ENCODE measurements at places on chromosomes 2 and 18.

GRCh38 chr2:23926290-23926749 lies 603 bp downstream of the ATAD2B start:
- DNase-seq = peak; percentile 47

DNA sequence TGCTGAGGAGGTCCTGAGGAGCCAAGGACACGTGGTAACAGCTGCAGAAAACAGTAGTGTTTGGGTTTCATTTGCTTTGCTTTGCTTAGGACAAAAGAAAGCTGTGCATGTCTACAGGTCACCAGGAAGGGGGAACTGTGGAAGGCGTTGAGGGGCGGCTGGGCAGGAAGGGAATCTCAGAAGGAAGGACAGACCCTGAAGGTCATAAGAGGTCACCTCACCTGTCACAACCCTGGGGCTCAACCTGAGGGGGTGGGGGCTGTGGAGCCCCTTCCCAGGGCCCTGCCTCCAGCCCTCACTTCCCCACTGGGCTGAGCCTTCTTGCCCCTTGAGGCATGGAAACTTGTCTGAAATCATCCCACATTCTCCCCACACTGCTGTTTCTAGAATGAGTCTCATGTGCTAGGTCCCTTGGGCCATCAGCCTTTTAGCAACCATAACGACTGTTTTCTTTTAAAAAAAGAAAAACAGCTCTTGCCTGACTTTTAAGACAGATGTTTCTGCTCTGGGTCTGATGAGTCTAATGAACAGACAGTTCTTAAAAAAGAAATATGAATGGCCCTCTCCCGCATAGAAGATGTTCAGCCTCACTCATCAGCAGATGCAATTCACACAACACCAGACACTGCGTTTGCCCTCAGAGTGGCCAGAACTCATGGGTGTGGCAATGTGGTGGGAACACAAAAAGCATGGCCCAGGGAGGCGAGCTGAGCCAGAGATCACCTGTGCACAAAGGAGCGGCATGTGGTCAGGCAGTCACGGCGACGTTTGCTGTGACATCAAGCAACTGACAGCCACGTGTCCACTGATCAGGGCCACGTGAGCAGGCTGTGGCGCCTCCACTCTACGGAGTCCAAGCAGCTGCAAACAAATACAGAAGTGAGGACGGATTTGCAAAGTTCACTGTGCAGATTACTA lies 84.0 kb downstream of the SEPTIN10 start:
- no peak for DNase-seq

DNA sequence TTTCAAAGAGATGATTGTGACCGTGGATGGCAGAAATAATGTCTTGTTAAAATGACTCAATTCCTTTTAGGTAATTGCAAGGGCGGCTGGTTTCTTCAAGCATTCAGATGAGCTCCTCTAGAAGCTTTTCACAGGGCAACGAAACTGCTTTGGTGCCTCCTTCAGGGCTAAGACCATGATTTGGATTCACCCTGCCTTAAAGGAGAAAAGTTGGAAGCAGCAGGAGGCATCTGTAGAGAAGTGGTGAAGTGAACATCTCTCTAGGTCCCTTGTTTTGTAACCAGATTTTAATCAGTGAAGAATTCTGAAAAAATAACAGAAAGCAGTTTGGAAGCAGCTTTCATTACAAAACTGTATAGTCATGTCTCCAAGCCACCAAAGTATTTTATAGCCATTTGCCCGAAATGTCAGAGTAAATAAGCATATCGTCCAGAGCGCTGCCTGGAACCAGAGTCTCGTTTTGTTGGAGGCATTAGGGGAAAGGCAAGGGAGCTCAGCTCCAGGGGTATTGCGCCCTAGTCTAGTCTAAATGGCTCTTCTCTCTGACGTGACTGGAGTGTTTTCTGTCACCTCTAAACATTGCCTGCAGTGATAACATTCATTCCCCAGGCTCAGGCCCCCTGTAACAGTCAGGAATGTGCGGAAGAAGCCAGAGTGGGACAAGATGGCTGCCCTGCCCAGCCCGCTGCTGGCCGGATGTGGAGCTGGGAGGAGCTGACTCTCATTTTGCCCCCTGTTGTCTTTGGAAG lies 57.8 kb upstream of the ITGB6 start:
- no peak for DNase-seq

DNA sequence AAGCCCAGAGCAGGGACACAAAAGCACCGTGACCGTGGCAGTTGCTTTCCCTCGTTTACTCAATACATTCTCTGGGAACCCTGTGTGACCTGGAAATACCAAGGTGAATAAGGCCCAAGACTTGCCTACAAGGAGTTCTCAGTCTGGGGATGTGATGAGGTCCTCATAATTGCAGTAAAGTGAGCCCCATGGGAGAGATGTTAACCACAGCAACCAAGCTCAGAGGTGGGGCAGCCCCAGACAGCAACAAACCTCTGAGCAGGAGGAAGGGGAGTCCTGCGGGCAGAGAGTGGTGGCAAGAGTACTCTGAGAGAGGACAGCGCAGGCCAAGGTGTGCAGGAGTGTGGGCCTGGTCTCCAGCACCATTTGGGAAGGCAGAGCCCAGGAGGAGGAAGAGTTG lies 91.6 kb downstream of the TTC32 start:
- no peak for DNase-seq

- DNase-seq = no peak
Measured at GRCh38 chr2:150889141-150889540, 372.5 kb downstream of the RBM43 start.

- no peak for DNase-seq
Measured at GRCh38 chr18:45237343-45238098, 377.8 kb upstream of the SLC14A2 start.

DNA sequence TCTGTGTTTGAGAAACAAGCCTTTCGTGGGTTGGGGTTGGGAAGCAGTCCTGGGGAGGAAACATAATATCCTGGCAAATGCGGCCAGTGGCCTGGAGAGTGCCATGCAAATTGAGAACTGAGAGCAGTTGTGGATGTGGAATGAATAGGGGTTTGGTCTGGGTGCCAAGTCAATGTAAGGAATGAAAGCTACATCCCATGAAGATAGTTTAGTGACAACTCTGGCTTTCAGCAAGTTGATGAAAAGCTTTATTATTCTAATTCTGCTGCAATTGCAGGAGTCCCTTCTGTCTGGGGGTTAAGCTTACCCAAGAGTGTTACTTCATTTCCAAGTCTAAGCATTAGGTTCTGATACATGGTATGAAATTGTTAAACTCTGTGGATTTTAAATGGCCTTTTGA lies 771.6 kb downstream of the DPP10 start:
- DNase-seq = no peak

GRCh38 chr2:71571945-71572344 lies 118.6 kb downstream of the DYSF start:
- DNase-seq = no peak

DNA sequence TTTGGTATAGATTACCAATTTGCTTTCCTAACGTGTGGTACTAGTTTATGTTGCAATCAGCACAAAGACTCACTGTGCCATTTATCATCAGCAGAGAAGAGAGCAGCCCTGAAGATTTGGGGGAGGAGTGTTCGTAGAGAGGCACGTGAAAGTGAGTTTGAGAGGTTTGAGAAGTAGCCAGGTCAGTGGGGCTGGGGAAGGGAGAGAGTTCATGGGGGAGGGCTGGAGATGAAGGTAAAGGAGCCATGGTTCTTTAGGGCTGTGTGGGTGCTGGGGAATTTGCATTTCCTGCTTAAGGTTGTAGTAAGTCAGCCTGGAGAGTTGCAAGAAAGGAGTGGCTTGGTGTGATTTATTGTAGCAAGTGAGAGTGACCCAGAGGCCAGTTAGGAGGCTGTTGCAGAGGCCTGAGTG lies 172.1 kb downstream of the NEDD4L start:
- no peak for DNase-seq

DNA sequence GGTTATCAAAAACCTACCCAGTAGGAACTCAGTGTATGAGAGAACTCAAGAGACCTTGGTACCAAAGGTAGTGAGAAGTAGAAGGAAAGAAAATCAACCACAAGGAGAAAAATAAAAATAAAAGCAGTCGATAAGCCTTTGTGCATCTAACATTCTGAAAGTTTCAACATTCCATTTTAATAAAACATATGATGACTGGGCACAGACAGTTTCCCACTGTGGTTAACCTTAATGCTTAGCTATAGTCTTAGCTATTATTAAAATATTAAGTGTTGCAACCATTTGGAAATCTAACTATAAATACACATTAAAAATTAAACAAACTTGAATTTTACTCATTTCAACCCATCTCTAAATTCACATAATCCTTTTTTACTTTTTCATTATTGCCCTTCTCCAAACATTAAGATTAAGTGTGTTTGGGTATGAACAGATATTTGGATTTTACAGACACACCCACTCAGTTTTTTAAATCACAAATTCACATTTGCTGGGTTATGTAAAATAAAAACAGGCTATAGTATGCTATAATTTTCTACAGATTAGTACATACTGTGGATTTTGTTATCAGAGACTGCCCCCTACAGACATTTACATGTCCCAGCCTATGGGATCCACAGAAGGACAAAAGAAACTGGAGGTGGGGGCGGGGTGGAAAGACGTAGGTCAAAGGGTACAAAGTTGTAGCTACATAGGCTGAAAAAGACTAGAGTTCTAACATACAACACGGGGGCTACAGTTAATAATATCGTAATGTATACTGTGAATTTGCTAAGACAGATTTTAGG lies 32.8 kb downstream of the SRBD1 start:
- no peak for DNase-seq

DNA sequence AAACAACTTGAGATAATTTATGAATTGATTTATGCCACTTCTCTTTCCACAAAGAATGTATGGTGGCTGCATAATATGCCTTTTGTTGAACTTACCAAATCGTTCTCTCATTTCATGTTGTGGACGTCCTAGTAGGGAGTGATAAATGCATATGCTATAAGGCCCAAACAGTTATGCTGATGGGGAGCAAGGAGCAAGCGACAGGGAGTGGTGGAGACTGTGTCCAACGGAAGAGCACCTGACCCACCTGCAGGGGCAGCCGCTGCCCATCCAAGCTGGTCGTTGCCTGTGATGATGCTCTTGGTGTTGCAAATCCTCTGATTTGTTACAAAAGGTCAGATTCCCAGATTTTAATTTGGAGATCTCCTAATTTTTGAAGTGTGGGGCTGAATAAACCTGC lies 31.0 kb upstream of the MGAT4A start:
- DNase-seq = no peak

- no peak for DNase-seq
Measured at GRCh38 chr2:185979546-185980071, 241.0 kb downstream of the FSIP2 start.

DNA sequence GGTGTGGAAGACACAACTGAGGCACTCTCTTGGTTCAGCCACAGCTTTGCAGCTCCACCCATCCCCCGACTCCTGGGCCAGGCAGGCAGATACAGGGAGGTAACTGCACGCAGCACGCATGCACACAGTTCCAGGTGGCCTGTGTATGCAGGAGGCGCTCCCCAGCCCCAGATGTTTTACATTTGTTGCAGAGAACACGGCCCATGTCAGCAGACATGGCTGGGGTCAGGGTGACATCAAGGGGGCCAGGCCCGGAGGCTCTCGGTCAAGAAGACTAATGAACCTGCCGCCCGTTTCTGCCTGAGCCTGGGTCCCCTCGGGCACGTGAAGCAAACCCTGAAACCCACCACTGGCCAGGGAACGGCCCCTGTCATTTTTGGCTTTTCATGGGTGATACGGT lies 57.3 kb downstream of the TWIST2 start:
- no peak for DNase-seq

- DNase-seq = no peak
Measured at GRCh38 chr2:163135256-163135655, 296.7 kb upstream of the KCNH7 start.

GRCh38 chr2:11104794-11105660 lies 50.2 kb upstream of the SLC66A3 start:
- no peak for DNase-seq

GRCh38 chr2:26639685-26640243 lies 1.4 kb downstream of the CIB4 start:
- no peak for DNase-seq

GRCh38 chr18:12035481-12035880 lies 54.2 kb downstream of the IMPA2 start:
- DNase-seq = no peak

DNA sequence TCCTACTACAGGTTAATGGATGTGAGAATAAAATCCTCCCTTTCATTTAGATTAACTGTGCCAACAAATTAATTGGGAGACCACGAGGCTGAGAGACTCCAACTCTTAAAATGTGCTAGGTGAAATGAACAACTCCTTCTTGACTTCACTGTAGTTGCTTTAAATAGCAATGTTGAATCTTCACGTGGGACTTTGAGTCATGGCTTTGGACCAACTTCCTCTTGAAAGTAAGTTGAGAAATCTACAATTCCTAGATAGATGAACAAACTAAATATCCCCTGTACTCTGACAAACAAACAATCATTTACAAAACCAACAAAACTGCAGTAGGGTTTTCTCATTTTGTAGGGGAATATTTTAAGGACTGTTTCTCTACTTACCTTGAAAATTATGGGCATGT lies 291.9 kb upstream of the SPRED2 start:
- no peak for DNase-seq

DNA sequence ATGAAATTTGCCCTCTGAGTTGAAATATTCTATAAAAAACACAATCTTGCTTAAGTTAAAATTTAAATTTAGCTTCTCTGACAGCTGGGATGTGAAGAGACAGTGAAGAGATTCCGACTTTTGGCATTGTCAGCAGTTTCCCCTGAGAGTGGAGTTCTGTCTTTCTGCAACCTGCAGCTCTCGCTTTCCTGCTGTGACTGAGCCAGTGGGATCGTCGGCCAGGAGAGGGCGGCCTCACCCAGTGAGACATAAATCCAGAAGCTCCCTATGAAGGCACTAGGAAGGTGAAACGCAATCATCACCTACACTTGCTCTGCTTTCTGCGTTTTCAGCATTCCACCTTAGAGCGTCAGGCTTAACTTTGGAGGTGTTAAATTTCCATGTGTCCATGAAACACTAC lies 75.4 kb upstream of the HNMT start:
- DNase-seq = peak; percentile 33

GRCh38 chr18:63676526-63677323 lies 15.0 kb upstream of the SERPINB3 start:
- DNase-seq = peak; percentile 20

GRCh38 chr2:30758191-30758651 lies 49.0 kb downstream of the CAPN13 start:
- DNase-seq = no peak

- no peak for DNase-seq
Measured at GRCh38 chr2:219455581-219455980, 20.9 kb downstream of the SPEG start.

DNA sequence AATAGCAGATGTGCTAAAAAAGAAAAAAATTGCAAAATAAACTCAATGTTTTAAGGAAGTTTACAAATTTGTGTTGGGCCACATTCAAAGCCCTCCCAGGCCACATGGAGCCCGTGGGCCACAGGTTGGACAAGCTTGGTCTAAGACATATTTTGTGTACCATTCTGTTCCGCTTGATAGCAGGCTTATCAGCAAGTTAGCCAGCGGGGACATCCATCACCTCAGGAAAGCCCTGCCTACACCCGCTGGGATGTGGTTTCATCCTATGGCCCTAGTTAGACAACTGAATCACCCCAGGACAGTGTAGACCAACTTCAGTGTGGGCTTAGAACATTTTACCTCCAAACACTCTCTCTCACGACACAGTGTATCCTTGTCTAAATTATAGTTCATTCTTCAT lies 32.6 kb downstream of the CD8B2 start:
- DNase-seq = no peak

GRCh38 chr2:160277151-160277550 lies 77.1 kb upstream of the ITGB6 start:
- no peak for DNase-seq
